ENCODE measurements at places on chromosomes 7 and 10. TPM values are rescaled to one million over a fixed set of nuclear protein-coding genes. Genes with fewer than 3 reads are reported as not detected.

GRCh38 chr7:22280031-22280430 lies 76.9 kb downstream of the RAPGEF5 start:
- no peak for DNase-seq

LIPM gene
- total RNA-seq, result 0.31 TPM

GRCh38 chr7:21939858-21940372 lies 5.8 kb downstream of the CDCA7L start:
- DNase-seq, result no peak

ZNF786 gene
- total RNA-seq, result 19.0 TPM

DNA sequence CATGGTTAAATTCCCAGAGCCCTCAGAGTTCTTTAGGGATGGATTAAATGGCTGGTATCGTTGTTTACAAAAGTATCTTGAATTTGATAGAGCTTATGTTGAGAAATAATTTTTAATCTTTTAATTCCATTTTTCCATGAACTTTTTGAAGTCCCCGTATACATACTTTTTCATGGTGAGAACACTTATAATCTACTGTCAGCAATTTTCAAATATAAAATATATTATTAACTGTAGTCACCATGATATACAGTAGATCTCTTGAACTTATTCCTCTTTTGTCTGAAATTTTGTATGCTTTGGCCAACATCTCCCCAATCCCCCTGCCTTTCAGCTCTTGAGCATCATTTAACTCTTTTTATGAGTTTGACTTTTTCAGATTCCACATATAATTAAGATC lies 9.4 kb downstream of the EFCAB10 start:
- no peak for DNase-seq

CYP2W1 gene
- not detected for total RNA-seq

- DNase-seq, result no peak
Measured at GRCh38 chr10:69406302-69406811, 10.4 kb downstream of the TACR2 start.

ST8SIA6 gene
- total RNA-seq, result 1.7 TPM

- DNase-seq, result no peak
Measured at GRCh38 chr7:66187905-66188304, 17.2 kb upstream of the TPST1 start.

DNA sequence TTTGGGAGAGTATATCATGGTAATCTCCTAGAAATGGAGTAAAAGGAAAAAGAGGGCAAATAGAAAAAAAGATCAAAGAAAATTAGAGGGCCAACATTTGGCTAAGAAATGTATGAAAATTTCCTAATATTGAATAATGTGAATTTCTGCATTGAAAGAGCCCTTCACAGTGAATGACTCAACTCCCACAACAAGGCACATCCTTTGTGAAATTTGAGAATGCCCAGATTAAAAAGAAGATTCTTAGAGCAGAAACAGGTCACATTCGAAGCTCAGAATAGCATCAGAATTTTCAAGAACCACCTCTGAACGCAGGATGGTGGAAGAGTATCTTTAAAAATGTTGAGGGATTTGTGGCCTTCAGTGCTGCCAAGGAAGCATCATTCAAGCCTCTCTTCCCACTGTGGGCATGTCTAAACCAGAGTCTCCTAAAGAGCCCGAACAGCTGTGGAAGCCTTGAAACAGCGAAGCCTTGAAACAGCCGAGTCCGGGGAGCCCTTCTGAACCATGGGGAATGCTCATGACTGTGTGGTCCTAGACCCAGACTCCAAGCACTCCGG lies 43.6 kb downstream of the GUSB start:
- DNase-seq, result no peak

COL1A2 gene
- 169 TPM for total RNA-seq

GRCh38 chr10:132448248-132448731 lies 51.3 kb downstream of the PWWP2B start:
- DNase-seq, result no peak

GRCh38 chr7:28937619-28938018 lies 20.5 kb downstream of the TRIL start:
- DNase-seq, result no peak

GRCh38 chr10:7053195-7053594 lies 357.6 kb downstream of the SFMBT2 start:
- DNase-seq, result no peak

ZNF736 gene
- 15.8 TPM for total RNA-seq

EPDR1 gene
- total RNA-seq, result 11.7 TPM

DNA sequence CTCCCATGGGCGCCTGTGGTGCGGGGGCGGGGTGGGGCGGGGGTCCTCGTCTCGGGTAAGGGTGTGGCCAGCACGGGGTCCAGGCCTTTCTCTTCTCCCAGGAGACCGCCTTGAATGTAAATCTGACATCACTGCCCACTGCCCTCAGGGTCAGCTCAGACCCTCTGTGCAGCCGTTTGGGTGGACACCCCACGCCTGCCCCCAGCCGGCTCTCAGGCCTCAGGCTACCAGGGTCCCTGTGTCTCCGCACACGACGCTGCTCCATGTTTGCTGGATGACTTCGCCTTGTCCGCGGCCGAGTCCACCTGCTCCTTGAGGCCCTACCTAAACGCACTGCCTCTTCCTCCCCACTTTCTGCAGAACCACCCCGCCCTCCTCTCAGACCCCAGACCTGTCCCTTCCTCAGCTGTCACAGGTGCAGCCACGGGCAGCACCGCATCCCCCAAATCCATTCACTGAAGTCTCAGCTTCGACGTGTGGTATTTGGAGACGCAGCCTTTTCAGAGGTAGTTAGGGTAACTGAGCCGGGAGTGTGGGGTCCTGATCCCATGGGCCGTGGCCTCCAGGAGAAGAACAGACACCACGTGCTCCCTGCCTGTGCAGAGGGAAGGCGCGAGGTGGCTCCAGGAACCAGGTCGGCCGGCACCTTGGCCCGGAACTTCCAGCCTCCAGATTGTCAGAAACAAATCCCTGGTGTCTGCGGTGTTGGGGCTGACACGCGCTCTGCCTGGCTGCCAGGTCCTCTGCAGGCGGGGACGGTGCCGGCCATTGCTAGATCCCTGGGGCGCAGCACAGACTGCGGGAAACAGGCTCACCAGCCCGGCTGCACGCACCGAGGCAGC lies 97.4 kb upstream of the DIP2C start:
- no peak for DNase-seq

DNA sequence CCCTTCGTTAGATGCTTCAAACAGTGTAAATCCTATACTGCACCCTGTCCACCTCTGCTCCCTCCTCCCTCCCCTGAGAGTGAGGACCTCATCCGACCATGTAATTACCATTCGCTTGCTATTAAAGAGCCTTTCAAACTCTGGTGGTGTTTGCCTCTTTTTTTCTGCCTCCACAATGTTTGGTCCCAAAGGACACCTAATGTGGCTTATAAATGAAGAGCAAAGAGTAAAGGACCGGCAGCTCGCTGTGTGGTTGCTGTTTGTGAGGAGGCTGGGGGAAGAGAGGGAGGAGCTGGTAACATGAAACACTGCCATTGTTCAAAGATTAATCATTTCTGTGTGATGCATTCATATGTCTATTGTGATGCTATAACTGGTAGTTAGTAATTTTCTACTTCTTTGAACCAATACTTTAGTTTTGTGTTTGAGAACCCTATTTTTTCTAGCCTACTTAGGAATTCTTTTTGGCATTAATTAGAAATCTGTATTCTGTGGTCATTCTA lies 27.9 kb downstream of the MTURN start:
- no peak for DNase-seq

- no peak for DNase-seq
Measured at GRCh38 chr7:128867842-128868623, 5.4 kb downstream of the ATP6V1F start.

KCNMA1 gene
- total RNA-seq, result 5.1 TPM

CELF2 gene
- total RNA-seq, result 27.5 TPM

FXYD4 gene
- not detected for total RNA-seq

GNAI1 gene
- 132 TPM for total RNA-seq

DNA sequence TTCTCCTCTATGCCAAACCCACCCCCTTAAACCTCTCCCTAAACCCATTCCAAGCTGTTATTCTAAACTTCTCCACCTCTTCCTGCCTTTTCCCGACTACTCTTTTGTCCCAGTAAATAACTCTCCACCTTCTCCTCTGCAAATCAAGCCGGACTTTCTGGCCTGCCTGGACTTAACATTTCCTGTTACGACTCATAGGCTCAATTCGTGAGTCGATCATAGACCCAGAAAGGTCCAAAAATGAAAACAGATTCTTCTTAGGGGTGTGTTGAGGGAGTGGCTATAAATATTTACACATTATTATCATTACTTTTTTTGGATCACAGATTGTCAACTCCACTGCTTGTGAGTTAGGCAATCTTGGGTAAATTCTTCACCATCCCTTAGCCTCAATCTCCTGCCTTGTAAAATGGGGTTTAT lies 59.0 kb upstream of the HABP2 start:
- no peak for DNase-seq

GRCh38 chr10:30819341-30820181 lies 190.0 kb upstream of the LYZL2 start:
- no peak for DNase-seq

DNA sequence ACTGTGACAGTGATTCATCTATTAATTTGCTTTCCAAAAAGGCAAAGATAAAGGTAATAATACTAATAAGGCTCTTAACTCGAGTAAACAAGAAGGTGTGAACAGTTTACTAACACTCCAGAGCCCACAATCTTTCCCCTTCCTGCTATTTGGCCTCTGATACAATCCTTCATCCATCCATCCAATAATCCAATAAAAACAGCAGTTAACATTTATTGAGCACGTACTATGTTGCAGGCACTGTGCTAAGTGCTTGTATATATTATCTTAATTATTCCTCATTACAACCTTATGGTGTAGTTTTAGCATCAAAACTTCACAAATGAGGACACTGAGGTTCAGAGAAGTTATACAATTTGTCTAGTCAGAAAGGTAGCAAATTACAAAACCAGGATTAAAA lies 49.5 kb downstream of the EZH2 start:
- no peak for DNase-seq

PTPRN2 gene
- total RNA-seq, result 0.18 TPM

DNA sequence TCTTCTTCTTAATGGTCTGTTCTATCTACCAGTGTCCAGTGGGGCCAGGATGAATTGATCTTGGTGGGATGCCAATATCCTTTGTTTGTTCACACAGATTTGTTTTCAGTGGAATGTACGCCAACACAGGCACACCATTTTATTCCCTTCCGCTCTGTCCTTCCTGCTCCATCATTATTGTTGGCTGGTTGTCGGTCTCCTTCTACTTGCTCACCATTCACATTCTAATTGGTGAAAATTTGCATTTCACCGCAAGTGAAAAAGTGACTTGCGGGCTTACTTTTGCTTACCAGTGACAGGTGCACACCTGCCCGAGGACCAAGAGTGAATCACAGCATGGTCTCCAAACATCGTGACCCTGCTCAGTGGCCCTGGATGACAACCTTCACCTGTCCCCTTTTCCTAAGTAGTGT lies 148.3 kb downstream of the NOC3L start:
- DNase-seq, result no peak

DNA sequence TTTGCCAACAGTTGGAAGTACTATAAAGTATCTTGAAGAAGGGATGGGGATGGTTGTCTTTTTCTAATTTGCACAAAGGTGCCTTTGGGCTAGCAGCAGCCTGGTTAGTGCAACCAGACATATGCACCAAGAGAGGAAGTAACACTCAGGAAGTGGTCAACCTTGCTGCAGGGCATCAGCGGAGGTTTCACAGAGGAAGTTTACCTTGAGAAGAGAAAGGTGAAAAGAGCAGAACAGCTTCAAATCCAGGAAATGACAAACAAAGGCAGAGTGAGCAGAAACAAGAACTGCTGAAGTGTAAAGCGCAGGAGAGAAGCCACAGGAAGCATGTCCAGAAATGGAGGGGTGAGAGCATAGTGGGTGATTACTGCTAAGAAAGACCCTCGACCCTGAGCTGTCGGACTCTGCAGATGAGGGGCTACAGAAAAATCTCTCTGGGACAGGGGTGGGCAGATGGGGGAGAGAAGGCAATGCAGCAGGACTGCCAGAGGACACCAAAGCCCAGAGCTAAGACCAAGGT lies 66.9 kb downstream of the STK17A start:
- no peak for DNase-seq

GRCh38 chr10:125154529-125154928 lies 5.8 kb downstream of the CTBP2 start:
- no peak for DNase-seq

DNA sequence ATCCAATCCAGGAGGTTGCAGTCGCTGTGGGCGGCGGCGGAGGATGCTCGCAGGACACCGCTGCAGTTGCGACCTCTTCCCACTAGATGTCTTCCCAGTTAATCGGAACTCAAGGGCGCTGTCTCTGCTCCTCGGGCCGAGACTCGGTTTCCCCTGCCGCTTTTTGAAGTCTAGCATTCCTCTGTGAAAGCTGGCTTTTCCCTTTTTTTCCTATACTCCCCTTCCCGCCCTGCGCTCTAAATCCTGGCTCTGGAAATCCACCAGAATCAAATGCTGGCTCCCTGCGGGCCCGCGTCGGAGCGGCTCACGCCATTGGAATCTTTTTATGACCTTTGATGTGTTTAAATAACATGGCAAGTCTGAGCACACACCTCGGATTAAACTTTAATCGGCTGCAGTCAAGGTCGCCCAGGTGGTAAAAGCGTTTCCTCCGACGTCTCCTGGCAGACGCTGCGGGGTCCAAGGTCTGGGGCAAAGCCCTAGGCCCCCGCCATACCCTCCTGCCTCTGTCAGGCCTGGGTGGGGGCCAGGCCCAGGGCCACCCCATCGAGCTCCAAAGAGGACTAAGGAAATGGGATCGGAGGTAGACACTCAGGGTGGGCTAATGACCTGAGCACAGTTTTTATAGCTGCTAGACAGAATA lies 10.7 kb upstream of the HOXA13 start:
- peak; percentile 68 for DNase-seq

DNA sequence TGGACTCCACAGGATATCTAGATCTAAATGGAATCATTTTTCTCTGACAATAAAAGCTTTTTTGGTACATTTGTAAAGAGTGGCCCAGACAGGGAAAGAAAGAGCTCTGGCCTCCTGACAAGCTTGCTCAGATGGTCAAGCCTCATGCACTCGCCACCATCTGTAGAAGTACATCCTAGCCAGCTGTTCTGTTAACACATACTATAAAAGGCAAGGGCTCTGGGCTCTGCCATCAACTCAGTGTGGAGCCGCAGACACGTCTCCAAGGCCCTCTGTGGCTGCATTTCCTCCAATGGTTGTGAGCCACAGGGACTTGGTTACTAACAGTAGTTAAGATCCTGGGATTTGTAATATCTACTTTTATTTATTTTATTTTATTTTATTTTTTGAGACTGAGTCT lies 70.8 kb upstream of the KDM7A start:
- no peak for DNase-seq

ZNF804B gene
- not detected for total RNA-seq

GDF2 gene
- total RNA-seq, result not detected

SEMA4G gene
- total RNA-seq, result 8.0 TPM

FAM221A gene
- total RNA-seq, result 7.3 TPM

PON1 gene
- 1.5 TPM for total RNA-seq

DNA sequence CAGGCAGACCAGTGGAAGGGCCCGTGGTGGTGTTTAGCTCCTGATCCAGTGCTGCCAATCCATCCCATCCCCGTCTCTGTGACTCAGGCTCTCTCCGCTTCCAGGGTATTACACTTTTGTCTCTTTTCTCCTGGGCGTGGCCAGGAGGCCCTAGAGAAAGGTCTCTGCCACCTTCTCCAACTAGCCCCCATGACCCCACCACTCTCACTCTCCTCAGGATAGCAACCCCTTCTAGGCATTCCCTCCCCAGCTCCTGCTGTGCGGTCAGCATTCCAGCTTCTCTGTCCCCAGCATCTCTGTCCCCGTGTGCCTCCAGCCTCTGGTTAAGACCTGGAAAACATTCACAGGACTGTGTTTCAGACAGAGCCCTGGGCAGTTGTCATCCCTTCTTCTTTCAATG lies 36.2 kb upstream of the R3HCC1L start:
- no peak for DNase-seq

RBP4 gene
- not detected for total RNA-seq

SERPINE1 gene
- total RNA-seq, result 0.80 TPM

- no peak for DNase-seq
Measured at GRCh38 chr10:60942788-60943315, 1.1 kb downstream of the RHOBTB1 start.

Measured in endothelial cell (in vitro differentiated cells).